ENCODE measurements at places on chromosomes 2 and 18. TPM values are rescaled to one million over a fixed set of nuclear protein-coding genes. Genes with fewer than 3 reads are reported as not detected.

DNA sequence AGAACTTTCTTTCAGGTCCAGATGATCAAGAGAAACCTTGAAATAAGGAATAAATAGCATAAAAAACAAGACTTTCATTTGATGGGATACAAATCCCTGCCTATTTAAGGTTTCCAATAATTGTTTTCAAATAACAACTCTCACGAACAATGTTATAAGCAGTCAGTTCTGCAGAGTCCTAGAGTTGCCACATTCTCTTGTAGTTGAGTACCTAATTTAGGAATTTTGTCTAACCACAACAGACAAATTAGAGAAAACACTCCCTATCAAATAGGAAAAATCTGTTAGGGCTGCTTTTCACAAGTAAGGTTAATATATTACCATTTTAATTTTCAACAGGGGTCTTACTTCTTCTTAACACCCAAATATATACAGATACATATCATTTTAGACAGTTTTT lies 130.1 kb upstream of the CDH20 start:
- no peak overlapping the region for H3K27ac ChIP-seq
- peaks cover 2% of the 10 kb centered on the region for H3K4me1 ChIP-seq
- H3K4me3 ChIP-seq, result no peak overlapping the region

GRCh38 chr2:29753671-29754444 lies 167.5 kb downstream of the ALK start:
- H3K27me3 ChIP-seq, result peaks cover 2% of the 10 kb centered on the region
- no peak overlapping the region for H3K27ac ChIP-seq
- H3K36me3 ChIP-seq, result no peaks in the 10 kb centered on the region
- no peak overlapping the region for H3K4me3 ChIP-seq

Gene OST4
- 376 TPM for total RNA-seq

Gene MARCO
- total RNA-seq, result 1.7 TPM

Gene COL4A4
- 0.13 TPM for total RNA-seq

Gene TTC39C
- 4.8 TPM for total RNA-seq

DNA sequence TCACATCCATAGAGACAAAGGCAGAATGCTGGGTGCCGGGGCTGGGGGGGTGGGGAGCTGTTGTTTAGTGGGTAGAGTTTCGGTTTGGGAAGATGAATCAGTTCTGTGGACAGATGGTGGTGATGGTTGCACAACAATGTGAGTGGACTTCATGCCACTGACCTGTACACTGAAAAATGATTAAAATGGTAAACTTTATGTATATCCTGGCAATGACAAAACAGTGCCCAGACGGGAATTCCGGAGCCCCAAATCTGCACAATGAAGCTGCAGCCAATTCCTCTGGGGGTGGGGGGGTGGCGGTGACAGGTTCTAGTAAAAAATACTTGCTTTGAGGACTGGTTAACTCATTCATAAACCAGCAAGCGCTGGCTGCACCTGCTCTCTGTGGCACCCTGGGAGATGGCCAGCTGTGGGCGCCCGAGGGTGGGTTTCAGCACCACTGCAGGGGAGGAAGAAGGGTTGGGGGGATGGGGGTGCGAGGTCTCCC lies 81.8 kb upstream of the HPCAL1 start:
- H3K27ac ChIP-seq, result no peak overlapping the region
- peaks cover 5% of the 10 kb centered on the region for H3K27me3 ChIP-seq
- peaks cover 18% of the 10 kb centered on the region for H3K4me1 ChIP-seq
- no peak overlapping the region for H3K4me3 ChIP-seq
- no peak for DNase-seq
- H3K36me3 ChIP-seq, result no peaks in the 10 kb centered on the region

GRCh38 chr2:60504049-60504448 lies 49.4 kb downstream of the BCL11A start:
- H3K4me1 ChIP-seq, result peaks cover 5% of the 10 kb centered on the region
- peaks cover 2% of the 10 kb centered on the region for H3K27me3 ChIP-seq
- DNase-seq, result no peak
- no peak overlapping the region for H3K4me3 ChIP-seq
- no peaks in the 10 kb centered on the region for H3K36me3 ChIP-seq

GRCh38 chr2:236607471-236608187 lies 38.0 kb downstream of the ACKR3 start:
- DNase-seq, result no peak
- H3K4me1 ChIP-seq, result peaks cover 22% of the 10 kb centered on the region

DNA sequence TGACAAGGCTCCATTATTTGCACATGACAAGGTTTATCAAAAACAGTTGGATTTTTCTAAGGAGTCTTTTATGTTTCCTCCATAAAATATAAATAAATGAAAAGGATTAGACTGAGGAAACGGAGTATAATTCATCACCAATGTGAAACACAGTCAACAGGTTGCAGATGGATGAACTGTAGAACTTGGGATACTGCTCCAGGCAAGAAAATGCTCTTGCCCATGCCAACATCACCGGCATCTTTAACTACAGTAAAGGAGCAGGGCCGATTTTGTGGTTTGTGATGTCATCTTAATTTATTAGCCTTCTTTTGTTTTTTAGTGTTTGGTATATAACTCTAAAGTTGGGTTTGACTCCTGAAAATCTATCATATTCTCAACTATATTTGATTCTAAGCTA lies 577.3 kb downstream of the EPHA4 start:
- no peak overlapping the region for H3K4me3 ChIP-seq
- H3K36me3 ChIP-seq, result no peaks in the 10 kb centered on the region
- no peaks in the 10 kb centered on the region for H3K27me3 ChIP-seq
- H3K27ac ChIP-seq, result no peak overlapping the region
- DNase-seq, result no peak

Gene DRC1
- 0.31 TPM for total RNA-seq

- DNase-seq, result no peak
- H3K27ac ChIP-seq, result no peak overlapping the region
These were observed 338.7 kb downstream of the CPS1 start for GRCh38 chr2:210895132-210895531.

- peak; percentile 95 for DNase-seq
- H3K27ac ChIP-seq, result peak overlapping the region; percentile 89
- H3K27me3 ChIP-seq, result no peaks in the 10 kb centered on the region
- no peaks in the 10 kb centered on the region for H3K36me3 ChIP-seq
These were observed 103.0 kb downstream of the HNRNPLL start for GRCh38 chr2:38499548-38500282.

GRCh38 chr2:58429014-58429875 lies 188.1 kb upstream of the FANCL start:
- peak; percentile 13 for DNase-seq
- peak overlapping the region; percentile 18 for H3K4me3 ChIP-seq
- no peaks in the 10 kb centered on the region for H3K36me3 ChIP-seq
- H3K27me3 ChIP-seq, result no peaks in the 10 kb centered on the region
- H3K4me1 ChIP-seq, result peaks cover 4% of the 10 kb centered on the region
- H3K27ac ChIP-seq, result peak overlapping the region; percentile 25

DNA sequence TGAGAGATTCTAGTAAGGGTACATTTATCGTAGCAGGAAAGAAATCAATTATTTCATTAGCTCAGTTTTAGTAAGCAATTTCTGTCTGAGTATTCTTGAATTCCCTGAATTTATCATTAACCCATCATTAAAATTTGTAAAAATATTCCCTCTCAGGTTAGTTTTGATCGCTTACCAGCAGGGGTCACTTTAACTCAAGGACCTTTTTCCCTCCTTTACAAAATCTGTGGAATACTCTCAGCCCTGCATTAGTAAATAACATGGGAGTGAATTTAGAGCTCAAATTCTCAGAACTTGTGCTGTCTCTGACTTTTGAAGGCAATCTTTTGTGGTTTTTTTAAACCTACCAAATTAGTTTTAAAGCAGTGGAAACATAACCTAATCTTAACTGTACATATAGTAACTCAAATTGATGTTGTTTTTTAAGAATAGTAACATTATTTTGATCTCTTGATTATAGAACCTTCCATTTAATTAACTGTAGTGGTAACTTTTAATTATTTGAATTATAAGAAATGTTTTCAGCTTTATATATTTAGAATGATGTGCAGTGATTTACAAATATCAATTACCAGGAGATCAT lies 97.2 kb downstream of the AGPS start:
- H3K27me3 ChIP-seq, result no peaks in the 10 kb centered on the region
- H3K4me1 ChIP-seq, result no peaks in the 10 kb centered on the region
- peak; percentile 86 for DNase-seq
- no peak overlapping the region for H3K4me3 ChIP-seq
- H3K27ac ChIP-seq, result no peak overlapping the region
- peaks cover 8% of the 10 kb centered on the region for H3K36me3 ChIP-seq

DNA sequence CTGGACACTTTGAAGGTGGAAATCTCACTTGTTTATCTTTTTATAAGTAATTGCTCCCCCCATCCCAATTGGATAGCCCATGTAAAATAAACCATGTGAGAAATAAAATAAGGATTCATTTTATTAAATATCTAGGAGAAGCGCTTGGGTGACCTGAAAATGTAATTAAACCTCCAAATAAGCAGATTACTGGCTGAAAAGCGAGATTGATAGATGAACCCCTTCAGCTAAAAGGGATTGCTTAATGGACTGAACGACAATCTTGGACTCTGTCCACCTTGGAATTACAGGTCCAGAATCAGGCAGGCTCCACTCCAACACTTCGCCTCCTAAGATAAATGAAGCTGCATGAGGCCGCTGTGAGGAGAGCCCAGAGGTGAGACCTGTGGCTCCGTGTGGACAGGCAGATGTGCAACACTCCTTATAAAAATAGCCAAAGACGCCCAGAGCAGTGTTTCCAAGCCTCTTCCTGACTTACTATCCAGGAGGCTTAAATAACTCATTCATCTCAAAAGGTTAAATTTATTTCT lies 441.5 kb downstream of the MTX2 start:
- no peaks in the 10 kb centered on the region for H3K36me3 ChIP-seq
- no peak overlapping the region for H3K4me3 ChIP-seq
- peak; percentile 20 for DNase-seq
- H3K4me1 ChIP-seq, result peaks cover 2% of the 10 kb centered on the region

- H3K27ac ChIP-seq, result peak overlapping the region; percentile 60
- no peak overlapping the region for H3K4me3 ChIP-seq
- DNase-seq, result no peak
- H3K27me3 ChIP-seq, result no peaks in the 10 kb centered on the region
These were observed 114.5 kb downstream of the METTL8 start for GRCh38 chr2:171319164-171319810.

GRCh38 chr2:185507719-185508118 lies 230.9 kb upstream of the FSIP2 start:
- no peak for DNase-seq
- H3K36me3 ChIP-seq, result no peaks in the 10 kb centered on the region
- H3K4me1 ChIP-seq, result no peaks in the 10 kb centered on the region
- H3K27me3 ChIP-seq, result no peaks in the 10 kb centered on the region

- H3K4me3 ChIP-seq, result no peak overlapping the region
- no peak overlapping the region for H3K27ac ChIP-seq
- H3K4me1 ChIP-seq, result peaks cover 2% of the 10 kb centered on the region
- H3K36me3 ChIP-seq, result no peaks in the 10 kb centered on the region
- DNase-seq, result no peak
- H3K27me3 ChIP-seq, result no peaks in the 10 kb centered on the region
These were observed 83.3 kb downstream of the SMIM21 start for GRCh38 chr18:75344161-75344560.

Gene NAPG
- total RNA-seq, result 22.6 TPM

DNA sequence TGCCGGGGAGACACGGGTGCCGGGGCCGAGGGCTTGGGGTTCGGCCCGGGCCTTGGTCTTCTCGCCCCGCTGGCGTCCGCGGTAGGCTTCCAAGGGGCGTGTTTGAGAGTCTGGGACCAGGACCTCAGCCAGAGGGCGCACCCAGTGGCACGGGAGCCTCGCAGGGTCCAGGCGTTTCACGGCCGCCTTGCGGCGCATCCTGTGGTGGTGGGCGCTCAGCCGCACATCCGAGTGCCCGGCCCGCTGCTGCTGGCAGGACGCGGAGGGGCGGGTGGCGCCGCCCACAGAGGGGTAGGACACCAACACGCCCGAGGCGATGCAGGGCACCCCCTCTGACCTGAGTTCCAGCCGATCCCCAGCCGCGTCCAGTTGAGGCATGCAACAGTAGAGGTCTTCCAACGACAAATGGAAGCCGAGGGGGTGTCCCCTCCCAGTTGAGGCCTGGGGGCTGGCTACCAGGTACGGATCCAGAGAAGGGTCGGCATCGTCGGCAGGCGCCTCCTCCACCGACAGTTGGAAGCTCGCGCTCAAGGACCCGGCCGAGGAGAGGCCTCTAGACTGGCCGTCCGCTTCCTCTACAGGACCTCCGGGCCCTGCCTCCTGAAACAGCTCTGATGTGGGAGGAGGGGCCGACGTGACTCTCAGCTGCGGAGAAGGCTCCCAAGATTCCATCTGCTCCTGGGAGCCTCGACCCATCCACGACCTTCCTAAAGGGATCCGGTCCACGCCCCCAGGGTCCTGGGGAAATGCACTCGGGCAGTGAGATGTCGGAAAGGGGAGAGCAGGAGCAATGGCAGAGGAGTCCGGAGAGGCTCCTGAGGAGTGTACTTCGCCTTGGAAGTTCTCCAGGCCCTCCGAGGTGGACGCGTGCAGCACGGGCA lies 6.3 kb downstream of the C2orf81 start:
- peak overlapping the region; percentile 66 for H3K4me3 ChIP-seq
- H3K36me3 ChIP-seq, result no peaks in the 10 kb centered on the region
- H3K27ac ChIP-seq, result peak overlapping the region; percentile 60
- peaks cover 37% of the 10 kb centered on the region for H3K4me1 ChIP-seq
- peaks cover 4% of the 10 kb centered on the region for H3K27me3 ChIP-seq
- DNase-seq, result peak; percentile 80

DNA sequence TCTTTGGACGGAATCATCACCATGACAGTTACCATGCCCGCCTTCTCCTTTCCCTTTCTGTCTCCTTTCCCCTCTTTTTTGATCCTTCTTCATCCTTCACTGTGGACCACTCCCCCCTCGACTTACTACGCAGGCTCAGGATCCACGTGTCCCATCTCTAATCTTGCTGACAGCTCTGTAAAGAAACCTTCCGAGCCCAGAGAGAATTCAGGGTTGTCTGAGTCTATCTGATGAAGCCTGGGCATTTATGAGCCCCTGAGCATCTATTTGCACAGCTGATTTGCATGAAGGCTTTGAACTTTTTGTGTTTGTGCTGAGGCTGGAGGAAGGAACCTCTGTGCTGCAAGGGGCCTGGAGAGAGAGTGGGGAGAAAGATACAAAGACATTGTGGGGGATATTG lies 50.7 kb downstream of the CIB4 start:
- H3K4me1 ChIP-seq, result no peaks in the 10 kb centered on the region
- DNase-seq, result no peak
- H3K36me3 ChIP-seq, result no peaks in the 10 kb centered on the region

Gene CPLX4
- total RNA-seq, result not detected

Gene COL6A3
- total RNA-seq, result 370 TPM

- H3K27me3 ChIP-seq, result no peaks in the 10 kb centered on the region
- no peak for DNase-seq
- H3K36me3 ChIP-seq, result peaks cover 15% of the 10 kb centered on the region
- H3K27ac ChIP-seq, result no peak overlapping the region
- peaks cover 10% of the 10 kb centered on the region for H3K4me1 ChIP-seq
These were observed 4.2 kb upstream of the KCMF1 start for GRCh38 chr2:84966731-84967130.

Data from muscle of leg (tissue), 16 donors.